Uterus (tissue), 4 donors: ENCODE measurements at places on chromosomes 5 and 9. TPM values are rescaled to one million over a fixed set of nuclear protein-coding genes. Genes with fewer than 3 reads are reported as not detected.

GRCh38 chr5:115297031-115297430 is 577 bp upstream of the CCDC112 start:
- no peaks in the 10 kb centered on the region for H3K27me3 ChIP-seq
- H3K27ac ChIP-seq = peak overlapping the region; percentile 23
- no peak for DNase-seq
- H3K4me1 ChIP-seq = no peaks in the 10 kb centered on the region

- H3K36me3 ChIP-seq = no peaks in the 10 kb centered on the region
- no peak overlapping the region for H3K27ac ChIP-seq
- no peak overlapping the region for H3K4me3 ChIP-seq
- no peaks in the 10 kb centered on the region for H3K4me1 ChIP-seq
These were observed 7.1 kb downstream of the STK10 start for GRCh38 chr5:172180936-172181335.

DNA sequence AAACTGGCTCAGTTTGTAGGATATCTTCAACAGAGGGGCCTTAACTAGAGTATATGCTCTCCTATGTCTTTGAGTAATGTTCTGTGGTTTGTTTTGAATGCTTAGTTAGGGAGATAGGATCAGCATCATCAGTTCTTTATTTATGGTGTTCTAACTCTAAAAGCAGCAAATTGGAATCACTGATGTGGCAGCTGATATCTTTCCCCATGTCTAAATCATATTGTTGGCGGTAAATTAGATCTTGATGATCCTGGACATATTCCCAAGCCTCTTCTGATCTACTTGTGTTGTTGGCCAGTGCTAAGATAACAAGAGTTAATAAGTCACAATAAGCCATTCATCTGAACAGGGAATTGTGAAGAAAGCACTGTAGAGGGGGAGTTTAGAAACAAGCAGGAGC is 332.4 kb upstream of the DAB2 start:
- no peaks in the 10 kb centered on the region for H3K27me3 ChIP-seq
- no peaks in the 10 kb centered on the region for H3K36me3 ChIP-seq
- no peak overlapping the region for H3K4me3 ChIP-seq

DNA sequence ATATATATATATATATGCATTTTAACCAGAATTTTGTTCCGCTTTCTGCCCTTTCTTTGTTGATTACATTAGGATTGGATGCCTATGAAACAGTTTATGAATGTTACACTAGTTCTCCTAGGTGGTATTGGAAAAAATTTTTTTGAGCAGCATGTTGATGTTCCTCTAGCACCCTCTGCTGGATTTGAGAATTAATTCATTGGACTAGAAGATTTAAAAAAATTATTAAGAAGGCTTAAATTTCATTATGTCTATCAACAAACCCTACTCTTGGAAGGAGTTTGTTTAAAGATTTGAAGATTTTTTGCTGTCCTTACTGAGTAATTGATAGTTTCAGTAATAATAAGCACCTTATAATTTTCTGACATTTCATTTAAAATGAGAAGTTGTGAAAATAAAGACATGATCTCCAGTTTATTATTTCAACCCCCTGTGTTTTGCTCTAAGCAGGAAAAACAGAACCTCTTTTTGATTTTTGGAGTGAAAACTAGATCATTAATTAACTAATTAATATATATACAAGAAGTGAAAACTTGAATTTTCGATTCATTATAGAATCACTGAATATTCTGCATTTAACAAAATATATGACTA is 89.6 kb downstream of the CCDC171 start:
- H3K4me1 ChIP-seq = no peaks in the 10 kb centered on the region
- H3K27me3 ChIP-seq = no peaks in the 10 kb centered on the region
- H3K27ac ChIP-seq = no peak overlapping the region
- H3K36me3 ChIP-seq = no peaks in the 10 kb centered on the region

DNA sequence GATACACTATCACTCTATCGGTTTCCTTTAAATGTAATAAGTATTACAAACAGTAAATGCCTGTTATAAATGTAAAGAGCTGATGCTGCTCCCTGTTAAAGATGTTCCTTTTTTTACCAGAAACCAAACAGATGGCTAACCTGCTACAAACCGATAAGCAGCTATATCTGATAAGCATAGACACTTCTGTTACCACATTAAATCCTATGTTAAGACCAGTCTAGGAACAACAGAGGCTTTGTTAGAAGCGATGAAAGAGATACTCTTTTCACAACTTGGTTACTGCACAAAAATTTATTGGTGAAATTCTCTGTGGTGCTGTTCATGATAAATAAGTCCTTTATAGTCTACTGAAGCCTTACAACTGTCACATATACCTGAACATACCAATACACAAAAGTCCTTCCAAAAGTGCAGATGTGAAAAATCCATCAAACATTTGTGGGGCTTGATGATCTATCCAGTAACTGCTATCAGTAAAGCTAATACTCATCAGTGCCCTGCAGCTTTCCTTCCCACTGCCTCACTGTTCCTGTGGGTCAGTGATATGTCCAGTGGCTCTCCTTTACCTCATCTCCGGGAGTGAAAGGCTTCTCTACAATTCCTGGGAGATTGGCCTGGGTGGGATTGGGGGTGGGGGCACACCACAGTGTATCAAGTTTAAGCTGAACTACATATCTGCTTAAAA is 25.8 kb upstream of the PRXL2C start:
- H3K27ac ChIP-seq = no peak overlapping the region
- no peak overlapping the region for H3K4me3 ChIP-seq
- DNase-seq = no peak

DNA sequence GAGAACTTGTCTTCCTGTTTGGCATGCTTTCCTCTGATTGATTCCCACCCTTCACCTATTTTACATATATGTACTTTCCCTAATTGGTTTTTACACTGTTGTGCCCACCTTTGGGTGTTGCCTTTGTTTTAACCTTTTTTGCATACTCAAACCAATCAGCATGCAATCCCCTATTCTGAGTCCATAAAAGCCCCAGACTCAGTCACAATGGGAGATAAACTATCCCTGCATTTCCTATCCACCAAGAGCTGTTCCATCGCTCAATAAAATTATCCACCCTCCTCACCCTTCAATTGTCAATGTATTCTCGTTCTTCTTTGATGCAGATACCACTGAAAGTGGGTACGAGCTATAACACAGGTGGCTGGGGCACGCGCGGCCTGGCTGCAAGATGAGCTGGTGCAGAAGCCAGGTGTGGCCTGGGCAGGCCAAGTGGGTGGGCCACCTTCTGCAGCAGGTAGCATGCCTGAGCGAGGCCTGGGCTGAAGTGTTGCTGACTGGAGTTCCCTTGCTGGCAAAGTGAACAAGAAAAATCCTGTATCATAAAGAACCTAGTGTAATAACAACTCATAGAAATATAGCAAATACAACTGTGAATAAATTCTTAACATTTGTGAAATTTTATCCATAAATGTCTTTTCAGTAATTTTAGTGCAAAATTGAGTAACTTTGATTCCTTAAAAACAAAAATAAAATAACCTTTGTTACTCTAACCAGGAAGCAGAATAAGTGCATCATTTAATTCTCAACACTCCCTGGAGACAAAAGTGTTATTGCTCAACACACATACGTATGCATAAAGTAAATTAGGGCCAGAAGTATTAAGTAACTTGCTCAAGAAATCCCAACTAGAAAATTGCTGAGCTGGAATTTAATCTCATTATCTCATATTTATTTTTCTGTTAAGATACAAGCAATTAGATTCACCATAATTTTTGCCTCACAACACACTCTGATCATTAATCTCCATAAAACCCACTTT is 685.3 kb upstream of the EDIL3 start:
- H3K27ac ChIP-seq = no peak overlapping the region
- H3K4me1 ChIP-seq = no peaks in the 10 kb centered on the region
- H3K4me3 ChIP-seq = no peak overlapping the region
- H3K36me3 ChIP-seq = no peaks in the 10 kb centered on the region

DNA sequence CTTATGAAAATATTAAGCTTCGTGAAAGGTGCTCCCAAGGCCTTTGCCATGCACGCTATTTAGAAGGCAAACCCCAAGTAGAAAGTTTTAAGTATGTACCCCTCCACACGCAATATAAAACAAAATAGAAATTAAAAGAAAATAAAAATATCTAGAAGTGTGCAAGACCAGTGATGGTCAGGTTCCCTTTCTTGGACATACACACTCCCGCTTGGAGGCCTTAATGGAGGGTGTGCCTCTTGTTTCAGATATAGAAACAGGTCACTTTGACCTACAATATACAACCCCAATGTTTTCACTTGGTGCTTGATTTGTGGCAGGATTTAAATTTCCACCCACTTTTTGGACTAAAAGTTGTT is 127.4 kb upstream of the STC2 start:
- H3K4me1 ChIP-seq = no peaks in the 10 kb centered on the region
- no peak for DNase-seq
- no peak overlapping the region for H3K4me3 ChIP-seq
- H3K27ac ChIP-seq = no peak overlapping the region

DNA sequence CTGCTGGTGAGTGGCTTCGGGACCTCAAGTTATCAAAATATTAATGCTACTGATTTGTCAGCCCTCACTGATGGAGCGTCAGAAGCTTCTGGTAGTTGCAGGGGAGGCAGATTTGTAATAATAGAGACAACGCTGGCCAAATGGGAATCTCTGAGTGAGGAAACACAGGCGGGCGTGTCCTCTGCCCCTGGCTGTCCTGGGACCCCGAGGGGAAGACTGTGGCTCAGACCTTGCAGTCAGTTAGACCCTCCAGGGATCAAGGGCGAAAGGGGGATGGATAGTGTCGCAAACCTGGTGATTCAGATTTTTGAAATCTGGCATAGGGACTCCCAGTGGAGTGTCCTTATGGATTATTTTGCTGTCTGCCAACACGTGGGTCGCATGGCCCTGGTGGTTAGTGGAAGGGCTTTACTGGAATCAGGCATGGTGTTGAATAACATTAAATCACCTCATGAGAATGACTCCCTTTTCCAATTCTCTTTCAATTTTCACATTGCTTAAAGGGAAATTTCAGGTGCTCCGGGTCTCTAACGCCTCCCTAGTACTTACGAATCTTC is 35.1 kb upstream of the NTNG2 start:
- H3K4me3 ChIP-seq = no peak overlapping the region
- H3K27me3 ChIP-seq = no peaks in the 10 kb centered on the region
- no peak overlapping the region for H3K27ac ChIP-seq
- no peaks in the 10 kb centered on the region for H3K36me3 ChIP-seq

- H3K27me3 ChIP-seq = no peaks in the 10 kb centered on the region
- no peaks in the 10 kb centered on the region for H3K36me3 ChIP-seq
- no peak for DNase-seq
- H3K4me1 ChIP-seq = peaks cover 6% of the 10 kb centered on the region
These were observed 3.4 kb downstream of the QSOX2 start for GRCh38 chr9:136242248-136242647.

GRCh38 chr5:36664766-36665165 is 58.4 kb downstream of the SLC1A3 start:
- H3K27ac ChIP-seq = no peak overlapping the region
- no peak overlapping the region for H3K4me3 ChIP-seq
- no peaks in the 10 kb centered on the region for H3K4me1 ChIP-seq
- H3K36me3 ChIP-seq = no peaks in the 10 kb centered on the region
- no peak for DNase-seq

DNA sequence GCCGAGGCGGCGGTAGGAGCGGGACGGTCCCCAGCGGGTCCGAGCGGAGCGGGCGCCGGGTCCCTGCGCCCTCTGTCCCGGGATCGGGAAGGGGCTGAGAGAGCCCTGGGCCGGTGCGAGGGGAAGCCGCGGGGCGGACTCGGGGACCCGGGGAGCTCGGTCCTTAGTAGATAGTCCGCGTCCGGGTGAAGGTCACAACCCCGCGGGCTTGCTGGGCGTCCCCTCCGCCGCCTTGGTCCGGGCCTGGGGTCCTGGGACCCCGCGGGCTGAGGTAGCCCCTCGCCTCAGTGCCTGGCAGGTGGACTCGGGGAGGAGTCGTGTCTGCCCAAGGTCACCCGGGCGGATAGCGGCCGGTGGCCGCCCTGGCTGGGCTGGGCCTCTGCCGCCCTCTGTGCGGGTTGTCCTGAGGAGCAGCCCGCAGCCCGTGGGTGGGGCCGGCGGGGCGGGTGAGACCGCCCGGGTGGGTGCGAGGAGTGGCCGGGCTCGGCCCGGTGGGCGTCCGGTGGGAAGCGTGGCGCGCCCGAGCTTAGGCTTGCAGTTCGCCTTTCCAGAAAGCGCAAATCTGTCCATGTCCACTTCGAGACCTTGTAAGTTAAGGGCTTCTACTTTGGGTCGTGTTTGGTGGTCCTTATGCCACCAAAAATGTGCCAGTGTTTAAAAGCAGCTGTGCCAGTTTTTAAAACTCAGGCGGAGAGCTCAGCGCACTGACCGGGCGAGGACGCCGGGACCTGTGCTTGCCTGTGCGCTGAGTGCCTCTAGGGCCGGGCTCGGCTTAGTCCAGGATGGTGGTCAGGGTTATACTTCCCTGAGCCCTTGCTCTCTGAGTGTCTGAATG is 554 bp downstream of the SDHA start:
- H3K27ac ChIP-seq = peak overlapping the region; percentile 89
- H3K27me3 ChIP-seq = no peaks in the 10 kb centered on the region
- H3K36me3 ChIP-seq = no peaks in the 10 kb centered on the region
- no peaks in the 10 kb centered on the region for H3K4me1 ChIP-seq

The NME5 gene
- total RNA-seq = 9.2 TPM

The HTR1A gene
- total RNA-seq = not detected

The QRFP gene
- not detected for total RNA-seq

The GRIN3A gene
- total RNA-seq = 5.9 TPM
